HCEC 1CT (cell line): ENCODE measurements at places on chromosomes 4 and X.

DNA sequence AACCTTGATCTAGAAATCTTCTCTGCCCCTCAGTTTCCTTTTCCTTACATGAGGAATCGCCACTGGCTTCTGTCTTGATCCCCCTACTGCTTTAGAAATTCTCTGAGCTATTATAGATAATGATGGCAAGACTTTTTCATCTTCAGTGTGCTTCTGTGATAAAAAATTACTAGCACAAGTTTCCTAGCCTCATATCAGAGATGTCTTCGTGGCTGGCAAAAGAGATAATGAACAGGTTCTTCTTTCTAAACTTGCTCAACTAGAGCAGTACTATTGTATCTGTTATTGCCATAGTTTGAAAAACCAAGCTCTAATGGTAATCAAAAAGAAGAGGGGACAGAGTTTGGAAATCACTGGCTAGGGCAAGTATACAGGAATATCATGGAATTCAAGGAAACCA is 4.1 kb upstream of the PDGFC start:
- no peak for DNase-seq

GRCh38 chr4:17447675-17448298 is 64.1 kb downstream of the QDPR start:
- peak; percentile 59 for DNase-seq

DNA sequence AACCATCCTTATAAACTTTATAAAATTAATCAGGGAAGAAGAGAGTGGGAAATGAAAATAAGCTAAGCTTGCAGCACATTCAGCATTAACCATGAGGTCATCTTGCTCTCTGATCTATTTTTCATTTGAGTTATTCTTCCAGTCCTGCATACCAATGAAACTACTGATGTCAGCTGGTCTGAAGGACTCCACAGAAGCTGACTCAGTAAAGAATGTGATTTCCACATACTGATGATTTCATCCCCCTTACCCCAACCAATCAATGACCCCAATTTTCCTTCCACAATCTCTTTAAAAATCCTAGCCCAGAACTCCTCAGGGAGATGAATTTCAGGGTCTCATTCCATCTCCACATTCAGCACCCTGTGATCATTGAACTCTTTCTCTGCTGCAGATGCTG is 18.8 kb upstream of the DSPP start:
- DNase-seq = peak; percentile 79

- DNase-seq = no peak
Measured at GRCh38 chr4:26819026-26819425, 41.6 kb upstream of the STIM2 start.

DNA sequence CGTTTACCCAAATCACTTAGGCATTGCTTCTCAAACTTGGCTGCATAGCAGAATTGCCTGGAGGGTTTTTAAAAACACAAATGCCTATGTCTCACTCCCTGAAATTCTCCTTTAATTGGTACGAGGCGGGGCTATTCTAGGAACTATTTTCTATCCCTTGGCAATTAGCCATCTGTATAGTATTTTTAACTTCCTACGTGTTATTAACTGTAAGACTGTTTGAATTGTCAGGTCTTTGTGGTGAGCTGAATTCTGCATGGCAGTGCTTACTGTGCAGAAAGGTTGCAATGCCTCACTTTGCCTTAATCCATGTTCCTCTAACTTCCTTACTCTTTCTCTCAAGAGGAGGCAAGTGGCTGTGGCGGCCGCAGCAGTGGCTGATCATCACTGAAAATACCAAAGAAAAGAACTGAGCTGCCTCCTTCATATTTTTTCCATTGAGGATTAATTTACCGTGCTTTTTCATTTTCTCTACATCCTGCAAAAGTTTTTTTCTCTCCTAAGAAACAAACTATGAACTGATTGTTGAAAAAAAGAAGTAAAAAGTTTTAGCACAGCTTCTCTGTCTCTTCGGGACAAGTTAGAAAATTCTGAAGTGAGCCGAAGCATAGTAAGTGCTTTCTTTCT is at the start of gene SHROOM3:
Gene SHROOM3, plus strand, starts transcription at position 329 of the 627 bp plus-strand sequence. CDS start 824 bp downstream, outside the sequence.
- DNase-seq = no peak

DNA sequence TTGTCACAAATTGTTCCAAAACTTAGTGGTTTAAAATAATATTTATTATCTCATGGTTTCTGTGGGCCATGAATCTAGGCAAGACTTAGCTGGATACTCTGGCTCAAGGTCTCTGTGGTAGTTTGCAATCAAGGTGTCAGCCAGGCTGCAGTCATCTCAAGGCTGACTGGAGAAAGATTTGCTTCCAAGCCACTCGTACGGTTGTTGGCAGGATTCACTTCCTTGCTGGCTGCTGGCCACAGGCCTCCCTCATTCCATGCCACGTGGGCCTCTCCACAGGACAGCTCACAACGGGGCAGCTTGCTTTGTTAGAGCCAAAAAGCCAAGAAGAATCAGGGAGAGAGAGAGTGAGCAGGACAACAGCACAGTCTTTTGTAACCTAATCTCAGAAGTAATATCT is 101.4 kb downstream of the WWC2 start:
- DNase-seq = peak; percentile 75

DNA sequence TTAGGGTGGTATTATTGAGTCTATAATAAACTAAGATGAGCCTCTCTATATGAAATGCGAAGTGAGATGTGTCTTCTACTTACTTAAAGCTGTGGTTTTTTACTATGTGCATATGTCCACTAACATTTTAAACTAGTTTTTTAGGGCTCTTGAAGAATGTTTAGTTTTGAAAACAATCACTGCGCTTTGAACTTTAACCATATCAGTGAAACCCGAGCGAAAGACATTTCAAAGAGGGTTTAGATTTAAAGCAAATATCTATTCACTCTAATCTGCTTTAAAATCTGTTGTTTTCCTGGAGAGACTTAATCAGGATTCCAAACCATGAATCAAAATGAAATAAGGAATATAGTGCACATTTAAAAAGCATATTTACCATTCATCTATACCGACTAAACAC is 24.8 kb upstream of the SLC7A11 start:
- DNase-seq = no peak

- DNase-seq = no peak
Measured at GRCh38 chr4:14049946-14050345, 422.4 kb upstream of the BOD1L1 start.

DNA sequence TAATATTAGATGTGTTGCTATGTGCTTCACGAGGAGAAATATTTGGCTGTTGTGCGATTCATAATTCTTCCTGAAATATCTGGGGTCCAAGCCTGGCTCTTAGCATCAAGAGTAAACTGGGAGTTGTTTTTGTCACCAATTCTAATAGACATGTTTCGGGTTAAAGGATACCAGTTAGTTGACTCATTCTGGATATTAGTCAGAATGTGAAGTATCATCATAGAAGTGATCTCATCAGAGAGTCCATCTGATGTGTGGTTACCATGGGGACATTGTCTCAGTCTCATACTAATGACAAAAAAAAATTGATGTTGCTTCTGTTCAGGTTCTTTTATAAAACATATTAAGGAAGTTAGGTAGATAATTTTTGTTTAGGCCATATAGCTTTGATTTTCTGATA is 57.2 kb upstream of the MTMR1 start:
- peak; percentile 66 for DNase-seq

DNA sequence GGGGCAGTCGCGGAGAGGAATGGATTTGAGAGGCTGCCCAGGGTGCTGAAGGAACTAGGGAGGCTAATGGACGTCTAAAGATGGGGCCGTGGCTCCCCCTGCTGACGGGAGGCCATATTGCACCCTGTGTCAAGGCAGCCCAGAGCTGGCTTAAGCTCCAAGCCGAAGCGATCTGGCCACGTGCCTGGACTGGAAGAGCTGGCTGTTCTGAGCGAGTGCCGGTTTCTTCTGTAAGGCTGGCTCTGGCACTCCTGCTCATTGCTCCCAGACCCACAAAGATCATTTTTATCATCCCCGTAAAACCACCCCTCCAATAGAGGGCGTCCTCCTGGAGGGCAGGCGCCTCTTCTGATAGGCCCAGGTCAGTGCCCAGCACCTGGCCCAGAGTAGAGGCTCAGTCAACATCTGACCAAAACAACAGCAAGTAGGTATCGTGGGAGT is 5.6 kb downstream of the PNCK start:
- peak; percentile 44 for DNase-seq

- DNase-seq = no peak
Measured at GRCh38 chr4:66794390-66795034, 750.8 kb downstream of the CENPC start.

DNA sequence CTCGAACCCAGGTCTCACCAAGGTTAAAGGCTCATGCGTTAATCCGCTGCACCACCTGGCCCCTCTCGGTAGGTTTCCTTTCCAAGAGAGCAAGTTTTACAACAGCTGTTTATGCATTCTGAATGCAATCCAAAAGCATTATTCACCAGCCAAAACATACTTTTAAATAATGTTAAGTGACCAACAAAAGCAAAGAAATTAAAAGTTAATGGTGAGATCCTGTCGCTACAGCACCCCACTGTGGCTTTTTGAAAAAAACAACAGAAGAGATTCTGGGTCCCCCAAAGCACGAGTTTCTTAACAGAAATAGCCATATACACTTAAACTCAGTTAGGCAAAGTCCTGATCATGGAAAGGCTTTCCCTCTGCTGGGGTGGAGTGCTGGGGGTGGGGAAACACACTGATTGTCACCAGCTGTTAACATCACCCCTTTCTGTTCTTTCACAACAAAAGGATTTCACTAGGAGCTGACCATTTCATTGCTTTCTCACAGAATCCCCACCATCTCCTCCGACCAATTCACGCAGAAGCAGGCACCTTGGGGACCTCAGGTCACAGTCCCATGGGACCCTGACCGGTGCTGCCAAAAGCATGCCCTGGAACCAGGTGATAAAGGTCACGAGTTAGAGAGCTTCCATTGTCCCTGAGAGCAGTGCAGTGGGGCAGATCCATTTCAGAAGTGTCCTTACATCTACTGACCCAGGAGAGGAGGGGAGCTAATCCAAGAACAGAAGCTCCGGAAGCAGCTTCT is 51.2 kb downstream of the ZNF827 start:
- DNase-seq = peak; percentile 58
